Omental fat pad (tissue), 4 donors: ENCODE measurements at places on chromosomes 16 and 17.

DNA sequence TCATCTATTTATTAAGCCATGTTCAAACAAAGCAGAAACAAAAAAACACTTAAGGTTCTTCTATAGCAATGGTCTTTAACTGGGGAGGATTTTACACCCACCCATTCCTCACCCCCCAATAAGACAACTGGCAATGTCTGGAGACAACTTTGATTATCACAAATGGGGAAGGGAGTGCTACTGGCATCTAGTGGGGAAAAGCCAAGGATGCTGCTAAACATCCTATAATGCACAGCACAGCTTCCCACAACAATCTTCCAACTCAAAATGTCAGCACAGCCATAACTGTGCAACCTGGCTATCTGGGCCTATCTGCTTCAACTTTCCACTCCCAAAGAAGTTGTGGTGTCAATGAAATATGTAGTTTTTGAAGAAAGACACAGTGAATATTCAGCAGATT lies 1044.4 kb downstream of the CDH8 start:
- DNase-seq: no peak

DNA sequence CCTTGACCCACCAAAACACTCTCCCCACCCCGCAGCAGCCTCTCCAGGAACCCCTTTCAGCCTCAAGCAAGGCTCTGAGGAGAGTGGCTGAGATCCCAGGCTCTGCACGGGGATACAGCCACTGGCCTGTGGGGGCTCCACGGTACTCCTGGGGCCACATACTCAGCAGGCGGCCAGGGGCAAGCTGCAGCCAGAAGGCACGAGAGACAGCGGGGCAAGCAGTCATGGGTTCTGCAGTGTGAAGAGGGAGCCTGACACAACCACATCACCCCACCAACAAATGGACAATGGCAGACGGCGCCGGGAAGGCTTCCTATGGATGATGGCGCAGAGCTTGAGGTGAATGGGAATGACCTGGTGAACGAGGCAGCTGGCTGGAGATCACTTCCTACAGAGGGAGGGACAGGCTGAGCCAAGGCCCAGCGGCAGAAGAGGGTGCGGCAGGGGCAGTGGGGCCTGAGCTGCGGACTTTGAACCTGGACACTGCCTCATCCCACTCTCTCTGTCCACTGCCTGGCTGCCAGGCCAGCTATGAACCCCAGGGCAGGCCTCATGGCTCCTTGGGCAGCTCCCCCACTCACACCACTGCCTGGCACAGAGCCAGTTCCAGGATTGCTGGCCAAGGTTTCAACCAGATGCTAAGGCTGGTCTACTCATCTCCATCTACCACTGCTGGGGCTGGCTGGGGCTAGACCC lies 10.8 kb upstream of the BCAR1 start:
- DNase-seq: no peak

- DNase-seq: no peak
Observed at GRCh38 chr17:17104494-17104893, 62.2 kb downstream of the MPRIP start.

DNA sequence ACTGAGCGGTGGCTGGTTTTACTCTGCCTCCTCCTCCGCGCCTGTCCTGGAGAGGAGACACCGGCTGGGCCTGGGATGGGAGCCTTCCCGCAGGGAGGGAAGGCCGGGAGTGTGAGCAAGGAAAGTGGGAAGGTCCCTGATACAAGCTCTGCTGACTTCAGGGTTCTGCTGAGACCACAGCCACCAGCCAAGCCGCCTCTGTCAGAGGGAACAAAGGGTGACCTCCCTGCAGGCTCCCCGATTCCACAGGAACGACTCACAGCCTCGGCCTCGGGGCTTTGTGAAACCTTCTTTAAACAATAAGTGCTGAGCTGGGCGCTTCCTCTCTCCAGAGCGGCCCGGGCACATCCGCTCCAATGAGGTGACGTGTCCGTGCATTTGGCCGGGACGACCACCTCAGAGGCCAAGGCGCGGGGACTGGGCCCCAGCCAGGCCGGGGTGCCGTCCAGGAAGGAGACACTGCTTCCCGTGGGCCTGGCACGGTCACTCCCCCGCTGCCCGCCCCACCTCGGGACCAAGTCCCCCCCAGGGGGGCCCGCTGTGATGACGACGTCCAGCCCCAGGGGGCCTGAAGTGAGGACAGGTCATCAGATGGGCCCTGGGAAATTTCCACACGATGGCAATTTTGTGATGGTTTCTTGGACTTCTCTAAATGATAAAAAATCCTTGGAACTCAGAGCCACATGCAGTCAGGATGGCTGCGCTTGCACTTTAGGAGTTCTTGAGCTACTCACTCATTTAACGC lies 11.8 kb upstream of the CIBAR2 start:
- DNase-seq: no peak

DNA sequence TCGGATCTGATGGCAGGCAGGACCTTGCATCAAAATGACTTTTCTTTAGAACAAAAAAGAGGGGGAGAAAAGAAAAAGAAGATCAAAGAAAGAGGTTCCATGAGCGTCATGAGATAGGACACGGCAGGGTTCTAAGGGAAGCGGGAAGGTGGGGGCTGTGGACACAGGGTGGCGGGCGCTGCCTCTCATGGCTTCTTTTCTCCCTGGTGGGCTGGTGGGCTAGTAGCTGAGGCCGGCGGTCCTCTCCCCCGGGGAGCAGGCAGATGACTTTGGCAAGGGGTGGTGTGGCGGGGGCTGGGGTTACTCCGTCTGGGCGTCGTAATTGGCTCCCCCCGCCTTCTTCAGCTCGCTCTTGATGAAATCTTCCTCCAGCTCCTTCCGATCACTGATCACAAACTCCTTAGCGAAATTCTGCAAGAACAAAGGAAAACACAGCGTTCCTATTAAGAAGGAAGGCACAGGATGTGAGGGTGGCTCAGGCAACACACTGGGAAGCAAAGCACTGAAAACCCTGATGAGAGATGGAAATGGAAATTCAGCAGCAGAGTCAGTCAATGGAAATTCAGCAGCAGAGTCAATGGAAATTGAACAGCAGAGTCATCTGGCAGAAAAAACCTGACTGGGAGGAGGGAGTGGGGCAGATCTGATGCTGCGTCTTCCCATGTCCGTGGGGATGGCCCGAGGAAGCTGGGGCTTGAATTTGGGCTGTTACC lies 51.2 kb downstream of the COTL1 start:
- DNase-seq: no peak
